ENCODE measurements at places on chromosomes 13 and 19.
A peak's percentile ranks its signal among the peaks of the same experiment; 100 is the strongest.

- DNase-seq = no peak
Measured at GRCh38 chr19:45094707-45095106, 1.7 kb downstream of the PPP1R37 start.

DNA sequence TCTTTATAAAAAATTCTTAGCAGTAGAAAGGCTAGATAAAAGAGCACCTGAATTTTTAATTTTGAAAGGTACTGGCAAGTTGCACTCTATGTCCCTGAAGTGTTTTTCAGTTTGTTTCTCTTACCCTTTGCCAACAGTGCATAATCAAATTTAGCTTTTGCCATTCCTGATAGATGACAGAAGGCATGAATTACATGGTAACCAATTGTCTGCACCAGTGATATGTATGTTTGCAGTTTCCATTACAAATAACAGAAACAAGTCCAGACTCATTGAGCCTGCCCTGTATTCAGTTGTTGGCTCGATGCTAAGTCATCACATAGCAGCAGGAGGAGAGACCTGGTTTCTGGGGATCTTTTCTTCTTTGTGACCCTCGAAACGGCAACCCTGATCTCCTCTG lies 309.8 kb downstream of the DNAJC15 start:
- DNase-seq = no peak

DNA sequence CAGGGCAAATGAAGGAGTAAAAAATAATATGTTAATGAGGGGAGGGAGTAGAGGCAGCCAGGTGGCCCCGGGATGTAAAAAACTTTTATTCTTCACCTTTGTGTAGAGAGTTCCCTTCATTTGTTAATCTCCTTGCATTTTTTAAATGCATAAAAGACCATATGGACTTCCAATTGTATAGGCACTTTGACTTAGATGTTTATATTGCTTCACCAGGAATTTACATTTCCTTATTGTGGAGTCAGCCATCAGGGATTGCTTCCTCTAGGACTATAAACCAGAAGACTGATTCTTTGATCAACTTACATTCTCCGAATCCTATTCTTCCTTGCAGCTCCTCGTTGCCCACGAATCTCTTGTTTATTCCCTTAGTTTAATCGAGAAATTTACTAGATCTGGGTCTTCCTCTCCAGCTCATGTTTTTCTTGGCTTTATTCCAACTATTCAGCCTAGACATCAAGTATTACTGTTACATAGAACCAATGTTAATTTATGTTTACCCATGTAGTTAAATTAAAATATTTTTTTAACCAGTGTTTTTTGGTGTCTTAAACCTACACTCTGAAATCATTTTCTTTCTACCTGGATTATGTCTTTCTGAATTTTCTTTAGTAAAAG lies 1187.0 kb upstream of the SLC10A2 start:
- no peak for DNase-seq

- DNase-seq = no peak
Measured at GRCh38 chr19:45767881-45768654, 984 bp downstream of the SIX5 start.

- DNase-seq = no peak
Measured at GRCh38 chr13:85405316-85405897, 393.8 kb downstream of the SLITRK6 start.

GRCh38 chr19:35240327-35240726 lies 8.5 kb upstream of the LSR start:
- peak; percentile 42 for DNase-seq

DNA sequence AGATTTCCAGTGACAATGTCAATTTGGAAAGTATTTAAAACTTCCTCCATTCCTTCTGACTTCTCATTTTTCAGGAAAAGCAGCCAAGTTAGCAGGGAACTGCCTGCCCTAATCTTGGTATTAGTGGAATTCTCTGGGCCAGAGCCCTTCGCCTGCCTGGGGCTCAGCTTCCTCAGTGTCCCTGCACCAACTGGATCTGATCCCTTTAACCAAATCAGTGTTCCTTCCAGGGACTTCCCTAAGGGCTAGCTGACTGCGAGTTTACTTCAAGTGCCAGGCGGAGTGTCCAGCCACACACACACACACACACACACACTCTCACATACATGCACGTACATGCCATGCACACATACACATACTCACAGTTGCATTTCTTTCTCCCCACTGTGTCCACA lies 20.0 kb downstream of the RAB20 start:
- DNase-seq = no peak

- DNase-seq = peak; percentile 21
Measured at GRCh38 chr19:35757231-35757748, 461 bp upstream of the HSPB6 start.

DNA sequence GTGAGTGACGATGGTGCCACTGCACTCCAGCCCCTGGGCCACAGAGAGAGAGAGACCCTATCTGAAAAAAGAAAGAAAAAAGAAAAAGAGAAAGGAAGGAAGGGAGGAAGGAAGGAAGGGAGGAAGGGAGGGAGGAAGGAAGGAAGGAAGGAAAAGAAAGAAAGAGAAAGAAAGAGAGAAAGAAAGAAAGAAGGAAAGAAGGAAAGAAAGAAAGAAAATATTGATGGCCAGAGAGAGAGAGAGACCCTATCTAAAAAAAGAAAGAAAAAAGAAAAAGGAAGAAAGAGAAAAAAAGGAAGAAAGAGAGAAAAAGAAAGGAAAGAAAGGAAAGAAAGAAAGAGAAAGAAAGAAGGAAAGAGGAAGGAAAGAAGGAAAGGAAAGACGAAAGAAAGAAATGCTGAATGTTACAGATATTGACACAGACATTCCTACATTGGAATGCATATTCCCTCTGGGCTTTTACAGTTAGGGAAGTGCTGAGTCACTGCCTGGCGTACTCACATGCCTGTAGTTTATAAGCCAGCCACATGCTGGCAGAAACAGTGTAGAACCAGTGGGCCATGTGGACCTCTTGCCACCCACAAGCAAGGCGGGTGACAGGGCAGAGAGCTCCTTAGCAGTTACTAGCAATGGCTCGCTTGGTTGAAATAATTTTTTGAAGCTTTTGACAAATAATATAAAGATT lies 34.6 kb upstream of the SLC46A3 start:
- no peak for DNase-seq

GRCh38 chr19:979318-979741 lies 4.8 kb upstream of the WDR18 start:
- no peak for DNase-seq

- DNase-seq = no peak
Measured at GRCh38 chr13:80924596-80924995, 583.7 kb upstream of the SPRY2 start.

GRCh38 chr13:95929430-95929829 lies 123.8 kb downstream of the UGGT2 start:
- no peak for DNase-seq

DNA sequence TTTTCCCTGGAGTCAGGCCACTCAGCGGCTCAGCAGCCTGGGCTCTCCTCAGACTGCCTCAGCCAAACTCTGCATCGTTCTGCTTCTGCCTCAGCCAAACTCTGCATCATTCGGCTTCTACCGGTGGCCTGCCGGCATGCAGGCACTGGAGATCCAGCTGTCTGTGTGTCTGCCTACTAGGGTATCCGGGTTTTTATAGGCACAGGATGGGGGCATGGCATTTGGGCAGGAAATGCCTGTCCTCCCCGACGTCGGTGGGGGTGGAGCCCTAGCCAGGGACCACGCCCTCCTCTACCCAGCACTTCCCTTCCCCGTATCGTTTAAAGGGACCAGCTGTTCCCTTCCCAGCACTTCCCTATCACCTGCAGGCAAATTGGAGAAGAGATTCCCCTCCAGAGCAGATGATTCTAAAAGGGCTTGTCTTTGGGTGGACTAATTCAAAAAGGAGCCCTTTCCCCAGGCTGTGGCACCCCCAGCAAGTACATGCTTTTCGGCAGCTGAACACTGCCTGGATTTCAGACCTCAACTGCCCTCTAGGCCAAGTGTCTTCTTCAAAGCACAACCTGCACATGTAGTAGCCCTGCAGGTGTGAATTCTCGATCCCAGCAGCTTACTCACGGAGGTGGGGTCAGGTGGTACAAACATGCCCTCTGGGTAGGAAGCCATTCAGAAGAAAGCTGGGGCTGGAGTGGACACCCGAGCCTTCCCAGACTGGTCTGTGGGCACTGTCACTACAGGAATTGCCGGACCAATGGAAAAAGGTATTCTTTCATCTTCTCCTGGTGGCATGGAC lies 25.4 kb upstream of the GPR12 start:
- peak; percentile 40 for DNase-seq

DNA sequence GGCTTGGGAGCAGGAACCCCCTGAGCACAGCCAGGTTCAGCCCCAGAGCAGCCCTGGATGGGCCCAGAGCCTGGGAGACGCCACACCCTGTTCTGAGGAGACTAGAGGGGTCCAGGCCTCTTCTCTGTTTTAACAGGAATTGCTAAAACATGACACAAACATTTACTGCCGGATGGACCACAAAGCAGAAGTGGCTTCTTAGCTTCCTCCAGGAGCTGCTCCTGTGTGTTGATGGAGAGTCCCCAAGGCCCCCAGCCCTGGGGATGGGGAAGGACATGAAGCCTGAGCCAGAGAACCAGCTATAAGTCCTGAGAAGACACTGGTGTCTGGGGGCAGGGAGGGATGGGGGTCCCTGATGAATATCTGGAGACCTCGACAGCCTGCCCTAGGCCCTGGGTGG lies 14.6 kb downstream of the CEACAM3 start:
- DNase-seq = no peak

- DNase-seq = no peak
Measured at GRCh38 chr19:53813996-53814395, 10.1 kb downstream of the NLRP12 start.

GRCh38 chr19:43362179-43362578 lies 8.7 kb downstream of the CD177 start:
- DNase-seq = no peak

- DNase-seq = peak; percentile 2
Measured at GRCh38 chr13:48411841-48412531, 927 bp downstream of the LPAR6 start.

GRCh38 chr13:61727767-61728166 lies 312.1 kb upstream of the PCDH20 start:
- DNase-seq = no peak

- no peak for DNase-seq
Measured at GRCh38 chr19:10737722-10738121, 19.8 kb downstream of the DNM2 start.

DNA sequence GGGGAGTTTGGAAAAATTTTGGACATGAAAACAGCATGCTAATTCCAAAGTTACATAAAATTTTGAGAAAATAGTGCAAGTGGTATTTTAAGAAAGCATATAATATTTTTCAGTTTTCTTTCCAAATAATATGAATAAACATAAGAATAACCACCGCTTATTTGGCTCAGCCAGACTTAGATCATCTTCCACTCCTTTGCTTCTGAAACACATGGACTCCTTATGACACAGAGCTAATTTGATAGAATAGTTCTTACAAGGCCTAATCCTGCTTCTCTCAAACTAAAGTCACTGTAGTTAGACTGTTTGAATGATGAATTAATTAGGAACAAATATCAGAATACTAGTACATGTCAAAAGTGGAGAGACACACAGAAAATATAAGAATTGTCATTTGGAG lies 165.5 kb downstream of the POSTN start:
- no peak for DNase-seq

DNA sequence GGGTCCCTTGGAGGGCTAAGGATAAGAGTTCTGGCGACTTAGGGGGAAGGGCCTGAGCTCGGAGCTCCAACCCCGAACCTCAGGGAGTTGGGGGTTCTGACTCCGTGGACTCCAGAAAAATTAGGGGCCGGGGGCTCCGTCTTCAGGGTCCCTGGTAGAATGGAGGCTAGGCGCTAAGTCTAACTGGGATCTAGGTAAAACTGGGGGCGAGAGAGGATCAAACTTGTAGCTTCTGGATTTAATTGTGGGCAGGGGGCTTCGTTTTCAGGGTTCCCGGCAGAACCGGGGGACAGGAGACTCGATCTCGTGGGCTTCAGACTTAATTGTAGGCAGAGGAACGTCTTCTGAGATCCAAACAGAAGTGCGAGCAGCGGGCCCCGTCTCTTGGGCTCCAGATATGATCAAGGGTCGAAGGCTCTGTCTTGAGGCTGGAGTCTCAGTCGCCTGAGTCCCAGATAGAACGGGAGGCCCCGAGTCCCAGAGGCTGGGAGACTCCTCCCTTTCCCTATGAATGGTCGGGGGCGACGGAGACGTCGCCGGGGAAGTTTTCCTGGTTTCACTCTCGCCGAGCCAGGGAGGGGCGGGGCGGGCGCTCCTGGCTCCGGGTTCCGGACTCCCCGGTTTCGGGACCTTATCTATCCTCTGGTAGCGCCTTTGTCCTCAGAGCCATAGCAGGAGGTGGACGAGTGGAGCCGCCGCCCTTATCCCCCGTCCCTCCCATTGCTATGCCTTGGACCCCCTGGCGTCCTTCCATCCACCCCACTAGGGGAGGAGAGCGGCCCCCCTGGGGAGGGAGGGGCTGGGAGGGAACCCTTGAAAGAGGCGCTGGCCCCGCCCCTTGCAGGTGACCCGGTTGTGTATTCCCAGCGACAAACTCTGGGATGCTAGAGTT lies 1.3 kb downstream of the NECTIN2 start:
- DNase-seq = no peak

- no peak for DNase-seq
Measured at GRCh38 chr13:20019043-20019442, 60.5 kb downstream of the ZMYM2 start.

GRCh38 chr19:49678985-49679770 lies 2.1 kb downstream of the PRMT1 start:
- no peak for DNase-seq

GRCh38 chr19:40607311-40608239 lies 6.4 kb downstream of the LTBP4 start:
- no peak for DNase-seq

GRCh38 chr13:31073859-31074718 lies 87.6 kb downstream of the HSPH1 start:
- DNase-seq = no peak

DNA sequence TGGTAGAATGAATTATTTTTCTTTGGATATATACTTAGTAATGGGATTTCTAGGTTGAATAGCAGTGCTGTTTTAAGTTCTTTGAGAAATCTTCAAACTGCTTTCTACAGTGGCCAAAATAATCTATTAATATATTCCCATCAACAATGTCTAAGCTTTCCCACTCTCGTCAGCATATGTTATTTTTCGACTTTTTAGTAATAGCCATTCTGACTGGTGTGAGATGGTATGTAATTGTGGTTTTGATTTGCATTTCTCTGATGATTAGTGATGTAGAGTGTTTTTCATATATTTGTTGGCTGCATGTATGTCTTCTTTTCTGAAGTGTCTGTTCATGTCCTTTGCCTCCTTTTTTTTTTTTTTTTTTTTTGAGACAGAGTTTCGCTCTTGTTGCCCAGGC lies 90.2 kb upstream of the CSNK1A1L start:
- DNase-seq = no peak

- DNase-seq = no peak
Measured at GRCh38 chr19:6590258-6590826, 608 bp downstream of the CD70 start.

- no peak for DNase-seq
Measured at GRCh38 chr13:93450191-93450621, 223.6 kb downstream of the GPC6 start.
